Stimulated activated CD4-positive, alpha-beta T cell treated with anti-CD3 and anti-CD28 coated beads, Interleukin-1b, Interleukin-23, amount 100 ng/mL, for 1 hour (primary cell): ENCODE measurements at places on chromosomes 4 and X.

DNA sequence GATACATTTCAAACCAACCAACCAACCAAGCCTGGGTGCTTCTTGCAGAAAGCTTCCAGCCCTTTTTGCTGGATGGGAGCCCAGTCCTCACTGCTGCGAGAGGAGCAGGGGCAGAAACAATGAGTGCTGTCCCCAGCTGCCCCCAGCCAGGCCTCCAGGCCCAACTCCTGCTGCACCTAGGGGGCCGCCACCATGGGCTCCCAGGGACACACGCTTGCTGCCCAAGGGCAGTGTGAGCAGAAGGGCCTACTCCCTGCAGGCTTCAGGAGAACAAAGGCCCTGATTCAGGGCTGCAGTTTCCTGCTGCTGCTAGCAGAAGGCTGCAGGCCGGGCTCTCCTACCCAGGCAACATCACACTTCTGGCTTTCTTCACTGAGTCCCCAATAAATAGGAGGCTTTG lies 37.7 kb upstream of the ENPP6 start:
- DNase-seq = no peak

DNA sequence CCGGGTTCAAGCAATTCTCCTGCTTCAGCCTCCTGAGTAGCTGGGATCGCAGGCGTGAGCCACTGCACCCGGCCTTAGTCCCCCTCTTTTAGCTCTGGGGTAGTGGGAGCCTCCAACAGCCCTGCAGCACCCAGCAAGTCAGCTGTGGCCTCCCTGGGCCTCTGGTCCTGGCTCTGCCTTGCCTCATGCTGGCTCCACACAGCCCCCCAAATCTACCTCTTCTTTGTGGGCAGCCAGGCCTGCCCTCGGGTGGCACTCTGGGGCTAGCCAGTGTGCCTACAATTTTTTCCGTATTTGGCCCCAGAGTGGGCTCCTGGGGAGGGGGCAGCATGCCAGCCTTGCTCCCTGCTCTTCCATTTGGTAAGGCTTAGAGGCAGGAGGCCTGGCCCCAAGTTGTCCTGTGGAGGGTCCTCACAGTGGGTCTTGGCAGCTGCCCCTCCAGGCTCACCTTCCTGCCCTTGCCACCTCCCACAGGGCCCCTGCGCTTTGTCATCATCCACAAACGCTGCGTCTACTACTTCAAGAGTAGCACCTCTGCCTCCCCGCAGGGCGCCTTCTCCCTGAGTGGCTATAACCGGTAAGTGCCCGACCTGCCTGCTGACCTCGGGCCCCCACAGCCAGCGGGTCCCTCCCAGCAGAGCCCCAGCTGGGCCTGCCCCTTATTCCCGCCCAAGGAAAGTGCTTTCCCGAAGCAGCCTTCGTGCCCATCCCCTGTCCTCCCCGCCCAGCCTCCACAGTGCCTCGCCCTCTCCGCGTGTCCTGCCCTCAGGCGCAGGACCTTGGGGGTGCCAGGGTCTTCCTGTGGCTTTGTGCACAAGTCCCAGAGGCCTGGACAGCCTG lies 21.0 kb upstream of the ADD1 start:
- DNase-seq = no peak

DNA sequence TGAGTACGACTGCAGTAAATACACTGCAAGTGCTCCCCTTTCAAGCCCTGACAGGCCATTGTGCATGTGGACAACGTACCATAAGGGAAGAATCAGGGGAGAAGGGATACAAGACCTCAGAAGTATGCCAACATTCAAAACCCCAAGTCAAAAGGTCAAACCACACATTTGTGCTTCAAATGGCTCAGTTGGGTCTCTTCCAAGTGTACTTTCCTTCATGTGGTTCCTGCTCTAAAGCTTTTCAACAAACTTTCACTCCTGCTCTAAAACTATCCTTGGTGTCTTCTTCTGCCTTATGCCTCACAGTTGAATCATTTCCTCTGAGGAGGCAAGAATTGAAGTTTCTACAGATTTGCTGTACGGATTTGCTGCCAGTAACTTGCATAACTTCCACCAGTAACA lies 305.7 kb upstream of the SLIT2 start:
- no peak for DNase-seq

GRCh38 chr4:38275331-38276100 lies 315.3 kb downstream of the PTTG2 start:
- DNase-seq = no peak

DNA sequence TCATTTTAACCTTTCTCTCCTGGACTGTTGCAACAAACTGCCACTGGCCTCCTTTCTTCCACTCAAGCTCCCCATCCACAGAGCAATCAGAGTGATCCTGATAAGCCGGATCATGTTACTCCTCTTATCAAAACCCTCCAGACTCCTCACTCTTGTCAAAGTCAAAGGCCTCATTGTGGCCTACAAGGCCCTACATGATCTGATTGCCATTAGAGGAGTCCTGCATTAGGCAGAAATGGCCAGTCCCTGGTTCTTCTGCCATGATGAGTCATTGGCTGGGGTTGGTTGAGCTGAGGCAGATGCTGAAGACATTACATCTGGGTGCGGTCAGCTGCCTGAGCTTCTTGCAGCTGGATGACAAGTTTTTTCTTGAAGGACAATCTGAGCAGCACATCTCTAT lies 32.7 kb upstream of the CASK start:
- no peak for DNase-seq

DNA sequence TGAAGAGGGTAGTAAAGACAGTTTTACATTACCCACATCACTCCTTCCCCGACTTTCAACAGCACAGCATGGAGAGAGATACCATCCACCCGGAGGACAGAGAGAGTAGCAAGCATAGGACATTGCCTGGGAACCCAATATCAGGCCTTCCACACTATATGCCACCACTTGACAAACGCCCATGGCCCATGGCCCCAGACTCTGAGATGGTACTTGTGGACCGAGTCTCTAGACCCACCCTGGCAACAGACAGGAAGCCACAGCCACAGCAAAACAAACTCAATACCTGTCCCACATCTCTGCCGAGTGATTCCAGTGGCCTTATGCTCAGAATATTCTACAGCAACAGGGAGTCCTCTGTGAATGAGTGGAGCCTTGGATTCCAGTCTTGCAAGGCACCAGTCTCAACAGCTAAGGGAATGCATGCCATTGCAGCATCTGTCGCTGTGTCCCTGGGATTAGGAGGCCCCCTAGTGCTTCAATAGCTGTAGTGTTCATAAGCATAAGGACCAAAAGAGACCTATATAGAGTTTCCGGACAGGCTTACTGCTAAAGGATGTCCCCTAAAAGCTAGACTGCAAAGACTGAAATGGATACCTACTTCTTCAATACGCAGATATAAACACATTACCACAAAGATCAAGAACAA lies 14.7 kb upstream of the CT55 start:
- DNase-seq = no peak

- no peak for DNase-seq
Measured at GRCh38 chr4:34412233-34412632, 1832.1 kb downstream of the ARAP2 start.

GRCh38 chrX:132390792-132391191 lies 98.0 kb downstream of the MBNL3 start:
- no peak for DNase-seq

- peak; percentile 29 for DNase-seq
Measured at GRCh38 chr4:82372517-82373485, 990 bp downstream of the HNRNPD start.

DNA sequence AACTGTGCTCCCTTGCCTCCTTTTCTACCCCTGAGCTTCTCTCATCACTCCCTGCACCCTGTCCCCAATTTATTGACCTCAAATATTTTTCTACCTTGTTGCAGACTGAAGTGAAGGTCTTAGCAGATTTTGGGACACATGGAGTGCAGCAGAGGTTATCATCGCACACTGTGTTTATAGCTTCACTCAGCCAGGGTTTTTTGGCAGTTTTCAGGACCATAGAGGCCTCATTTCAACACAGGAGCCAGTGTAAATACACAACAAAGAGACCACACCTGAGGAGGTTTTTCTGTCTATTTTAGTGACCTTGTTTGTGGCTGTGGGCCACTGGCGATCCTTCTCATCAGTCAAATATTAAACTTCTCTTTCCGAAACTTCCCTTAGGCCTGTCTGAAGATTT lies 457.1 kb downstream of the SPRY1 start:
- DNase-seq = no peak

DNA sequence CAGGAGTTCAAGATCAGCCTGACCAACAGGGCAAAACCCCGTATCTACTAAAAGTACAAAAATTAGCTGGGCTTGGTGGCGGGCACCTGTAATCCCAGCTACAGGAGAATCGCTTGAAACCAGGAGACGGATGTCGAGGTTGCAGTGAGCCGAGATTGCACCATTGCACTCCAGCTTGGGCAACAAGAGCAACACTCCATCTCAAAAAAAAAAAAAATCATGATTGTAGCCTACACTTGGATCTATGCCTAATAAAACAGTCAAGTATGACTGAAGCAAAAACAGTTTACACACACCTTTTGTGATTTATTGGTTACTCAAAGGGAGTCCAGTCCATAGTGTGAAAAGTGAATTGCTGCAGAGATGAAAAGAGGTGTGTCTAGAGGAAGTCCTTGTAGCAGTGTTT lies 34.7 kb upstream of the TASL start:
- no peak for DNase-seq

DNA sequence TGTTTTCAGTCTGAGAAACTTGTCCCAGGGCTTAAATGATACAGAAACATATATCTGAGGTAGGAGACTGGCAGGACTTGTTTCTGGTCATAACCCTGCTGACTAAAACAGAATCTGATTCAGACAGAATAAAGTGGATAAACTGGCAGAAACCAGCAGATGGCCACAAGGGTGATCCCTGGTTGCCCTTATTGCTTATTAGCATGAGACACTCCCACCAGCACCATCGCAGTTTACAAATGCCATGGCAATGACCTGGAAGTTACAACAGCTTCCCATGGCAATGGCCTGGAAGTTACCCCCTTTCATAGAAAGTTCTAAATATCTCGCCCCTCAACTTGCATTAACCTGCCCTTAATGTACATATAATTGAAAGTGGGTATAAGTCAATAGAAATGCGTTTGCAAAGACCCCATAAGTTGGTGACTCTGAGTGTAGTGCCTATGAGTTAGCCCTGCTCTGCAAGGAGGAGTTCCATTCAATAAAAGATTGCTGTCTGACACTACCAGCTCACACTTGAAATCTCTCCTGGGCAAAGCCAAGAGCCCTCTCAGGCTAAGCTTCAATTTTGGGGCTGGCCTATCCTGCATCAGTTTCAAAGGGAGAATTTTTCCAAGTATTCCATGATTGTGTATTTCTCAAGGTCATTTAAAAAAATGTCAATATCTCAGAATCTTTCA lies 52.9 kb upstream of the PAGE5 start:
- no peak for DNase-seq

DNA sequence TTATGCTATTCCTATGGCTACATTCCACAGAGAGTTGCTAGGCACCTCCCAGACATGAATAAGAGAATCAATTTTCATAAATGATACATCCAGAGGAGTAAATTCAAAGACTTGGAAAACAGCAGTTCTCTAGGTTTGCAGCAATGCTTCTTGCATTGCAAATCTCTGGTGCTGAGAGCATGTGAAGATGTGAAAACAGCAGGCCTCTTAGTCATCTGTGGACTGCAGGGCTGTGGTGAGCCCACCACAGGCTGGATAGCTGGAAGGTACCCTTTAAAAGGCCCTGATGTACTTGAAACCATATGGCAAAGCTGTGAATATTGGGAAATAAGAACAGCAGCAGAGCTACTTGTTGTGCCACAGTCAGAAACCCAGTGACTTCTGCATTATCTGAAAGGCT lies 2135.9 kb downstream of the ARAP2 start:
- DNase-seq = no peak

- DNase-seq = no peak
Measured at GRCh38 chrX:34379891-34380290, 247.8 kb upstream of the FAM47A start.

DNA sequence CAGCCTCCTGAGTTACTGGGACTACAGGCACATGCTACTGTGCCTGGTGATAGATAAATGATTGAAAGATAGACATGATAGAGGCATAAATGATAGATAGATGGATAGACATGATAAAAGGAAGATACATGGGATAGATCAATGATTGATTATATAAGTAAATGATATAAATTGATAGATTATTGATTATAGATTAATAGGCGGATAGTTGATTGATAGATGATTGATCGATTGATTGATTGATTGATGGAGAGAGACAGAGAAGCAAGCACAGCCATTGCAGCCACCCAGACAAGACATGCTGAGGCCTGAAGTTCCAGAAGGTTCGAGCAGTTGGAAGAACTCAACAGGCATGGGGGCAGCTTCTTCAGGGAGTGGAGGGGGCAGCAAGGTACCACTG lies 17.7 kb upstream of the PLXNB3 start:
- DNase-seq = no peak

- DNase-seq = no peak
Measured at GRCh38 chr4:100929758-100930157, 411.9 kb upstream of the EMCN start.

GRCh38 chr4:8278009-8278395 lies 8.4 kb downstream of the HTRA3 start:
- no peak for DNase-seq

- no peak for DNase-seq
Measured at GRCh38 chrX:143570782-143571181, 53.5 kb upstream of the SPANXN3 start.

- no peak for DNase-seq
Measured at GRCh38 chrX:38175139-38175538, 45.5 kb downstream of the SRPX start.

GRCh38 chr4:81652069-81652478 lies 180.4 kb upstream of the RASGEF1B start:
- DNase-seq = no peak

DNA sequence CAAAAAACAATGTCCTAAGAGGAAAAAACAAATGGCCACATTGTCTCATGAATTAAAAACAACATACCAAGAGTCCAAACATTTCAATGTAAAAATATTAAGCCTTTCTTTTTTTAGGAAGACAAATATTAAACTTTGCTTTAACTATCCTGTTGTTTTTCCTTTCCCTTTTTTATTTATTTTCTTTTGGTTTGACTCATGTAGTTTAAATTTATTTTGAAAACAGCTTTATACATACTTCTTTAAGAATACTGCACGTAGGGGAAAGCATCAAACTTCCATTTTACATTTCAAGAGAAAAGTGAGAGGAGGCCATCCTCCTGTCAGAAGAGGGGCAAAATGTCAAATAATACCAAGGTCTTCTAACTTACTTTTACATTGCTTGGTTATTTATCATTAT lies 8.7 kb downstream of the GAB1 start:
- DNase-seq = no peak

DNA sequence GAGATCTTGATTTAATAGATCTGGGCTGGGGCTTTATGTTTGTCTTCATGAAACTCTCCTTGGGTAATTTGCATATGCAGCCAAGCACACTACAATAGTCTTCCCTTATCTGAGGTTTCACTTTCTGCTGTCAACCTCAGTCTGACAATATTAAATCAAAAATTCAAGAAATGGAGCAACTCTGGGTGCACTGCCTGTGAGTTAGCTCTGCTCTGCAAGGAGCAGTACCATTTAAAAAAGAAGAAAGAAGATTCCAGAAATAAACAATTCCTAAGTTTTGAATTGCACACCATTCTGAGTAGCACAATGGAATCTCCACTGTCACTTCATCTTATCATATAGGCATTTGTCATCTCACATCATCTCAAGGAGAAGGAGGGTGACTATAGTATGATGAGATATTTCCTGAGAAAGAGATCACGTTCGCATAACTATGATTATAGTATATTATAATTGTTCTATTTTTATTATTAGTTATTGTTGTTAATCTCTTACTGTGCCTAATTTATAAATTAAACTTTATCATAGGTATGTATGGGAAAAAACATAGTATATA lies 9.4 kb downstream of the FNIP2 start:
- no peak for DNase-seq

- DNase-seq = no peak
Measured at GRCh38 chr4:3301450-3302172, 8.8 kb downstream of the RGS12 start.
